Thyroid gland (tissue), 4 donors: ENCODE measurements at places on chromosomes 11 and 22. TPM values are rescaled to one million over a fixed set of nuclear protein-coding genes. Genes with fewer than 3 reads are reported as not detected.

CKAP5 gene
- 25.3 TPM for total RNA-seq

- DNase-seq = peak; percentile 84
These were observed 16.8 kb upstream of the CABP7 start for GRCh38 chr22:29702931-29703501.

DNA sequence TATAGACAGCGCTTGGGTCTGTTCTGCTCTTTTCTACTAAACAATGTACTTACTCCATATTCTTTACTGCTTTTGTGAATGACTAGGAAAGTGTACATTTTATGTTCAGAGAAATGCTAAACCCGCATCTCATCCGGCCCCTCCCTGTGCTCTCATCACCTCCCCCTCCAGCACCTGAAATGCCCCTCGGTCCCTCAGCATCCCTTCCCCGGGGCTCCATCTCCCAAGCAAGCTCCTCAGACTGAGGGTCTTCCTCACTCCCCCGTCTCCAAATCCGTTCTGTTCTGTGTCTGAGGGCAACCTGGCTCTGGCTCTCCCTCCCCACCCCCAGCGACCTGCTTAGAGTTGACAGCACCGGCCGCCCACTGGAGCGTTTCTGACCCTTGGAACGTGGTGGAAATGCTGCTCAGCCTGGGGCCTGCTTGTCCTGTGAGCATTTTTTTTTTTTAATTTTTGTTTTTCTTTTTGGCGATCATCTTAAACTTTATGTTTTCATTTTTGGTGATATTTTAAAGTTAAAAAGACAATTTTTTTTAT, 1.4 kb downstream of the SELENOO start:
- peak; percentile 76 for DNase-seq

DNA sequence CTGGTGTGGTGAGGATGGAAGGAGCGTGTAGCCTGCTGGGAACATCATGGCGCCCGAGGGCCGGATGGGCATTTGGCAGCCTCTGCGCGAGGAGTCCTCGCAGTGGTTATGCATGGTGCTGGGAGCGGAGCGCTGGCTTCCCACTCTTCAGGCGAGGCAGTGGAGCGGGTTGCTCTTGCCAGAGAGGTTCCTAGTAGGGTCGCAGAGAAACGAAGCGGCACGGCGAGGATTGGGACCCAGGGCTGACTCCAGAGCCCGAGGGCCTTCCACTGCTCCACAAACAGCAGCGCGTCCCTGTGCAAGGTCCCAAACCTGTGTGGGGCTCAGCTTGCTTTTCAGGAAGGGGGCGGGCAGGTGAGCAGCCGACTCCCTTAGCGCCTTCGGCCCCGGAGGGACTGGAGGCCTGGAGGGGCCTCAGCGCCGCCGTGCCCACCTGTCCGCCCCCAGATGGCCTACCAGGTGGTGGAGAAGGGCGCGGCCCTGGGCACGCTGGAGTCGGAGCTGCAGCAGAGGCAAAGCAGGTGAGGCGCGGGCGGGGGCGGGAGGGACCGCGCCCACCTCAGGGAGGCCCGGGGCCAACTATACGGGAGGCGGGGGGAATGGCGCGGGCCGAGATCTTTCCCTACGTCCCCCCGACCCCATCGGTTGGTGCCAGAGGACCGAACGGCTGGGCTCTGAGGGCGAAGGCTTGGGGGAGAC, 7.2 kb downstream of the ATG16L2 start:
- peak; percentile 35 for DNase-seq

HTR3A gene
- total RNA-seq = not detected

MMP1 gene
- total RNA-seq = not detected

MYO7A gene
- total RNA-seq = 5.6 TPM

NEU3 gene
- 13.0 TPM for total RNA-seq

RTN4R gene
- 4.6 TPM for total RNA-seq

DNA sequence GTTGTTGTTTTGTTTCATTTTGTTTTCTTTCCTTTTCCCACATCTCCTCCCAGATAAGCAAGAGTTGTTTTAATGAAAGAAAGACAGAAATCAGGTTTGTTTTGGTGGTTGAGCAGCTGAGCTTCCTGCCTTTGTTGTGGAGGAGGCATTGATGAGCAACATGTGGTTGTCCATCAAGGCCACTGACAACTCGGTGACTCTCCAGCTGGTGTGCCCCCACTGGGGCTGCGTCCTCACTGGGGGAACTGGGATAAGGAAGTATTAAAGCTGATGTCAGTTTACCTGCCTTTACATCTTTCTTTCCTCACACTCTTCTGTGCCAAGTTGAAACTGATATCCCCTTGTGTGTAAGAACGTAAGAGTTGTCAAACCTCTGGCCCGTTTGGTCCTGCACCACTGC, 5.9 kb downstream of the VPS26B start:
- no peak for DNase-seq

CDKN1C gene
- total RNA-seq = 16.4 TPM

DNA sequence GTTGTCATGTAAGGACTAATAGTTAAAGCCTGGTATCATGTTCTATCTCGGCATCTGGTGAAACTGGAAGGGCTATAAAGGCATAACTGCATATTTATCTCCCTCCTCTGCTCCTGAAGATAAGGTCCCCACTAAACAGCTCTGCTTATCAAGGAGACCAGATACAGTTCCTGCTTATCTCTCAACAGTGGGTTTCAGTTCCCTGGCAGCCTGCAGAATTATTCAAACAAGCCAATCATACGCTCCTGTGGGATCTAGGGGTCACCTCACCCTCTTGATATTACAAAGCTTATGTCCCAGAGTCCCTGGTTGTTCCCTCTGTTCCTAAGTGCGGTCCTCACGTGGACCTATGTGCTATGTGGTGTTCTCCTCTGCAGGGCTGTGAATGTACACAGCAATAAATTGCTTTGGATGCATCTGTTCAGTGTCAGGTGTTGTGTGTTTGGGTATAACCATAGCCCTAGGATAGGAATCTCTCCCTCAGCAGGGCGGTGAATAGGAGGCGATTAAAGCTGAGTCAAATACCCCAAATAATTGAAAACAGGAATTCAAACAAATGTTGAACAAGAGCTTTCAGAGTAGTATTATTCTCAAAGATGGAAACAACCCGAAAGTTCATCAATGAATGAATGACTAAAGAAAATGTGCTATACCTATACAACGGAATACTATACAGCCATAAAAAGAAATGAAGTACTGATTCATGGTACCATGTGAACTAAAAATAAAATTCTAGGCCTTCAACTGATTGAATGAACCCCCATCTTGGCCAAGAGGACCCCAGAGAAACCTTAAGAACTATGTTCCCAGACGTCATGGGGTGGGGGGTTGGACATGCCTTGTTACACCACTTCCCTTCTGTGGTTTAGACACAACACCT, 3.1 kb upstream of the OOSP4A start:
- DNase-seq = no peak

GAB4 gene
- not detected for total RNA-seq

LRRC56 gene
- total RNA-seq = 2.2 TPM

FOSL1 gene
- 1.6 TPM for total RNA-seq

DNA sequence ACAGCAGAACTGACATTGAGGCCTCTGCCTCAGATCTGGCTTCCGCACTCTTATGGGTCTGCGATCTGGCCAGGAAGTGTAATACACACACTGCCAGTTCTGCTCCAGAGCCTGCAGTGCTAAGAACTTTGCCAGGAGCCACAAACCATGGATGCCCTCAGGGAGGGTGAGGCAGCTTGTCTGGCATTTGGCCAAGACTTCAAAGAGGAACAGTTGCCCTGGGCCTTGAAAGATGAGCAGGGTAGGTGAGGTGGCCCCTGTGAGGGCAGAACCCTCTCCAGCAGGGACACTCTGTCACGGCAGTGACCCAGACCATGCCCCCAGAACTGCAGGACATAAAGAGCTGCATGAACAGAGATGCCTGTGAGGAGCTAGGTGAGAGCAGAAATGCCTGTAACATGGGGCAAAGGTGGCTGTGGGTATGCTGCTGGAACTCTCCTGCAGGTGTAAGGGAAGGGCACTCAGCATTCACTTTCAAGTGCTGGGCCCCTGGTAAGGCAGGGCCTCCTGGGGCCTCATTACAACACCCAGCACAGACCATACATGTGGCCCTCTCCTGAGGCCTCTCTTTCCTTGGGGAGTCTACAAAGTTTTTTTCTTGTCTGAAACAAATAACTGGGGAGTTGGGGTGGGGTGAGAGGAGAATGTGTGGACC, 47.3 kb downstream of the NEU3 start:
- peak; percentile 37 for DNase-seq

GRCh38 chr11:99148352-99148751, 127.6 kb downstream of the CNTN5 start:
- DNase-seq = no peak

DNAJC24 gene
- total RNA-seq = 16.5 TPM

BRSK2 gene
- 2.2 TPM for total RNA-seq

ADM gene
- total RNA-seq = 69.1 TPM

GRCh38 chr11:108958368-108959104, 293.7 kb downstream of the DDX10 start:
- no peak for DNase-seq

ACR gene
- total RNA-seq = 1.4 TPM

CELSR1 gene
- total RNA-seq = 27.4 TPM

FGF19 gene
- not detected for total RNA-seq

EHF gene
- total RNA-seq = 3.8 TPM

DNA sequence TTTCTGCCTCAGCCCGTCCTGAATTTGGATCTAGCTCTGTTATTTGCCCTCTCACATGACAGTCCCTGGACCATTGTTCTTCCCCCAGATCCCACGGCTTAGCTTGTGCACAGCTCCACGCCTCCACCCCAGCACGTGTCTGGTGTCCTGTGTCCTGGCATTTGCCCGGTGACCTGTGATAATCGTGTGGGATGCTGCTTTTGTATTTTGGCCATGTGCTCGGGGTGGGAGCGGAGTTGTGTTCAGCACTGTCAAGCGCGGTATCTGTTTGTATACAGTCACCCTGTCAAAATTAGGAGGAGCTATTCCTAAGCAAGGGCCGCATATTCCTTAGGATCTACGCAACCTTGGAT, 11.9 kb downstream of the ADAMTS8 start:
- DNase-seq = no peak

- DNase-seq = no peak
These were observed 91.0 kb downstream of the TMPRSS5 start for GRCh38 chr11:113615098-113615497.

DNA sequence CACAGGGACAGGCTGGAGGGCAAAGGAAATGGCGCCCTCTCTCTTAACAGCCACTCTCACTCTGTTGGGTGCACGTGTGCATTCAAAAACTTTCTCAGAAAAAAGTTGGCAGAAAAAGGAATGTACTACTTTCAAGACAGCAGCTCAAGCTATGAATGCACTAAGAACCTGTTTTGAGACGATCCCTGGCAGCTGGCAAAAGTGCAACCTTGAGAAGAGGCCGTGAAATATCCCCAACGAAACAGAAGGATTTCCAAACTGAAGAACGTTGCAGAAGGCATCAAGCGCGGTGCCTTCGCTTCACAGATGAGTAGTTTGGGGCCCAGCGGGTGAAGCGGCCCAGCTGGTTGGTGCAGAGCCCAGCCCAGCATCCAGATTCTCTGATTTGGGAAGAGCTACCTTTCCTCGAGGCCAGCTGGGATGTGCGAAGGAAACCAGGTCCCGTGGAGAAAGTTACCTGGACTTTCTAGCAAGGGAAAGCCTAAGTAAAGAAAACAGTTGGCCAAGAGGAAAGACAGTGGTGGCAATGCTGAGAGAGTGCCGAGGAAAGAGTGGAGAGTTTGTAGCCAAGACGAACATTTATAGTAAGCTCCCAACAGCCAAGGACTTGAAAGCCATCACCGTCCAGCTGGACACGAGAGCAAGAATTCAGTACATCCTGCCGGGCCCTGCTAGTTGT, 16.3 kb downstream of the IFT27 start:
- DNase-seq = peak; percentile 57

GRCh38 chr11:107859459-107860239, 1.1 kb upstream of the SLC35F2 start:
- peak; percentile 80 for DNase-seq

OR4B1 gene
- not detected for total RNA-seq

DNA sequence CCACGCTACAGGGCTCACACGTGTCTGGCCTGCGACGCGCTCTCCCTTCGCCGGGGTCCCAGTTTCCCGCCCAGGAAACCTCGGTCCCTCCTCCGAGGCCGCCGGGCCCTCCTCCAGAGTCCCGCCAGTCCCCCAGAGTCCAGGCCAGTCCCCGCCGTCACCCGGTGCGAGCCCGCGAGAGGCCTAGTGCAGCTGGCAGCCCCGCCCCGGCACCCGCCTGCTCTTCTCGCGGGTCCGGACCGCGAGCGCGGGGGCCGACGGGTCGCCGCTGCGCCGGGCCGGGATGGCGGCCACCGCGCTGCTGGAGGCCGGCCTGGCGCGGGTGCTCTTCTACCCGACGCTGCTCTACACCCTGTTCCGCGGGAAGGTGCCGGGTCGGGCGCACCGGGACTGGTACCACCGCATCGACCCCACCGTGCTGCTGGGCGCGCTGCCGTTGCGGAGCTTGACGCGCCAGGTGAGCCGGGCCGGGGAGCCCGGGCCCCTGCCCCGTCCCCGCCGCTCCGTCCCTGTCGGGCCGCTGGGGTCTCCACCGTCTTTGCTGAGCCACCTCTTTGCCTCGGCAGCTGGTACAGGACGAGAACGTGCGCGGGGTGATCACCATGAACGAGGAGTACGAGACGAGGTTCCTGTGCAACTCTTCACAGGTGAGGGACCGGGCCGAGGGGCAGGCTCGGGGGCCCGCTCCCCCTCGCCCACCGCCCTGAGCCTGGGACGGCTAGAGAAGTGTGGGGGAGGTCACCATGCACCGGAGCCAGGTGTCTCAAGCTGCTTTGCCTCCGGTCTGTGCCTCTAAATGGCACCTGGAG, at the start of gene PTPMT1:
PTPMT1 (plus strand) TSS at position 260 of the 809 bp plus-strand sequence; CDS start at position 284, 24 bp downstream.
- DNase-seq = peak; percentile 72

GRCh38 chr22:48902983-48903650, 924.6 kb downstream of the BRD1 start:
- DNase-seq = no peak

DNA sequence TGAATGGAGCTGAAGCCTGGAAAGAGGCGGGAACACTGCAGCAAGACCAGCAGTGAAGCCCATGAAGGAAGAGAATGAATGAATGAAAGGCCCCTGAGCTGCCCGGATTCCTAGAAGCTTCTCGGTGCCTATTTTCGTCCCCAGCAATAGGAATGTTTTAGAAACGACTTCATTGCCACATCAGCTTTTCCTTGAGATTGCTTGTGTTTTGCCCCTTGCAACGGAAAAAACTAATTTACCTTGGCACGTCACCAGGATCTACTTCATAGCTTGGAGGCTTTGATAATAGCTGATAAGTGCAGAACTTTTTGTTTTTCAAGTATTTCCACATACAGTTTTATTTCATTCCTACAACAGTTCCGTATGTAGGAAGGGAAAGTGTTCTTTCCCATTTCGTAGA, 248.9 kb upstream of the NARS2 start:
- no peak for DNase-seq

XKR3 gene
- not detected for total RNA-seq

C11orf52 gene
- total RNA-seq = 25.3 TPM

- DNase-seq = no peak
These were observed 22.0 kb upstream of the ACER3 start for GRCh38 chr11:76838678-76839068.
